T1000 (cell line): ENCODE measurements at places on chromosomes 2 and 18.

DNA sequence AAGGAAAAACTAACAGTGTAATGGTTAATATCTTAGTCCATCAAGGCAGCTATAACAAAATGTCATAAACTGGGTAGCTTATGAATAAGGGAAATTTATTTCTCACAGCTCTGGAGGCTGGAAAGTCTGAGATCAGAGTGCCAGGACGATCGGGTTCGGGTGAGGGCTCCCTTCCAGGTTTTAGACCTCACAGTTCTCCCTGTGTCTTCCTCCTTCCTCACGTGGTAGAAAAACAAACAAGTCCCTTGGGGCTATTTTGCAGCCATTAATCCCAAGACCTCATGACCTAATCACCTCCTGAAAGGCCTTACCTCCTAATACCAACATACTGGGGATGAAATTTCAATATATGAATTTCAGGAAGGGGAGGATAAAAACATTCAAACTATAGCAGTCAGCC, 455.9 kb downstream of the CNTNAP5 start:
- DNase-seq, result no peak

GRCh38 chr2:181760521-181760920, 80.2 kb upstream of the NEUROD1 start:
- DNase-seq, result no peak

DNA sequence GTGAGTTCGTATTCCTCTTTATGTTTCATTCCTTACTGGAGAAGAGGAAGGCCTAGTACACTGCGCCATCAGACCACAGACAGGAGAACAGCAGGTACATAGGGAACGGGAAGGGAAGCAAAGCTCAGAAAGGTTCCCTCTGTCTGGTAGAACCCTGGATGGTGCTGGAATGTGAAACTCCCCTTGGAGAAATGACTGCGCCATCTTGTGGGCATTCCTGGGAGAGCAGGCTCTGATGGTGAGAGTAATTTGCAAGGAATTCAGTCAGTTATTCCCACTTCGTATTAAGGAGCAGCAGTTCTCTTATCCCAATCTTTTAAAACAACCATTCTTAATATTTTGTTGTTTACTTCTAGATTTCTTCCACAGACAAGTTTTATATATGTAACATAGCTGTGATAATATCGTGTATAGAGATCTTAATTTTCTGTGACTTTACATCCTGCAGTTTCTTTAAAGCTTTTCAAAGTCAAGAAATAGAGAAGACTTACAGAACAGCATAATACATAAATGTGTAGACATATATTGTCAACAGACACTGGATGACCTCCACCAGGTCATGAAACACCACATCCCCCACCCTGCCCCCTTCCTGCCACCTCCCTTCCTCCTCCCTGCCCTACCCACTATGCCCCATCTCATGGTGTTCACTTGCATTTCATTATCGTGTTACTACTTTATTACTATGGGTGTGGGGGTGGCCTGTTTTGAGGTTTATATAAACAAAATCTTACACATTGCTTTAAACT, 83.9 kb downstream of the ARHGEF4 start:
- peak; percentile 50 for DNase-seq

- peak; percentile 53 for DNase-seq
Measured at GRCh38 chr2:84924173-84925106, 19.0 kb downstream of the TMSB10 start.

DNA sequence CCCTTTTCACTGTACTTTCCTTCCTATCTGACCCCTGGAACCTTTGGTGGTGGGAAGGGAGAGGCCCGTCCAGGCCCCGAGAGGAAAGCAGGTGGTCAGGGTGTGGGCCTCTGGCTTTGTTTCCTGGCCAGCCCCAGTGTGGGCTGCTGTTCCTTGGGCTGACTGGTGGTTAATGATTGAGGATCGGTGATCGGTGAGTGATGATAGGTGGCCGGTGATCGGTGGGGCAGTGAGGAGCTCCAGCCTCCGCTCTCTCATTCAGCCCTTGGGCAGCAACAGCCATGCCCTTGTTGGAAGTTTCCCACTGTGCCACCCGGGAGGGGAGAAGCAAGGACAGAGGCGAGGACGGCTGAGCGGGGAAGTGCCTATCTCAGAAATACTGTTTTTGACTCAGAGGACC, 7.3 kb downstream of the ACKR3 start:
- no peak for DNase-seq

DNA sequence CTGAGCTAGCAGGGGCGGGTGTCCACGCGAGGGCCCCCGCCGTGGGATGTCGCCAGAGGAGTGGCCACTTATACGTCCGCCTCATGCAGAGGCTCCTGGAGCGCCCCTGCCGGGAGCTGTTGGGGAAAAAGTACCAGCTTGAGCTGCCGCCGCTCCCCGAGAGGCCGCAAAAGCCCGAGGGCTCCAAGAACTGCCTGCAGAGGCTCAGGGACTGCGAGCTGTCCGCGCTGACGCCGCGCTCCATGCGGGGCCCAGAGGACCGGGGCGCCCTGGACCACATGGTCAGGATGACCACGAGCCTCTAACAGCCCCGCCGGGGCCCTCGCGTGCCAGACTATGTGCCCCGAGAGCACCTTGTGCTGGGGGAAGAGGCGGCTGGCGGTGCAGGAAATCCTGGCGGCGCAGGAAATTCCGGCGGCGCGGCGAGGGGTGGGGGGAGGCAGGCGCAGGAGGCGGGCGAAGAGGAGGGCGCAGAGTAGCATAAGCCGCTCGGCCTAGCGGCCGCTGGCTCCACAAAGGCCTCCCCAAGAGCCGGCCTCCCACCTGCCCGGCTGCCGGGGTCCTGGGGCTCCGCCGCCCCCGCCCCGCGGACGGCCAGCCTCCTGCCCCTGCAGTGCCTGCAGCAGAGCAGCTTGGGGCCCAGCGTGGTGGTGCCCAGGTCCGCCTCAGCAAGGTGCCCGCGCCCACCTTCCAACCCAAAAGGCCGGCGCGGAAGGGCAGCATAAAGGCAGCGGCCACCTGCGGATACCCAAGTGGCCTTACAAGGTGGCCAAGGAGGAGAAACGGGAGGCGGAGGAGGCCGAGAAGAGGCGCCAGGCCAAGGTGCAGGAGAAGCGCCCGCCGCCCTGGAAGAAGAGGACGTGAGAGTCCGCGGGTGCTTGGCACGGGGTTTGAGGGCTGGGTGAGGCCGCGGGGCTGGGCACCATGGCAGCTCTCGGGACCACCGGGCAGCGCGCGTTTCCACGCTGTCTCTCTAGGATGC, 42.1 kb upstream of the TRIM43B start:
- no peak for DNase-seq

DNA sequence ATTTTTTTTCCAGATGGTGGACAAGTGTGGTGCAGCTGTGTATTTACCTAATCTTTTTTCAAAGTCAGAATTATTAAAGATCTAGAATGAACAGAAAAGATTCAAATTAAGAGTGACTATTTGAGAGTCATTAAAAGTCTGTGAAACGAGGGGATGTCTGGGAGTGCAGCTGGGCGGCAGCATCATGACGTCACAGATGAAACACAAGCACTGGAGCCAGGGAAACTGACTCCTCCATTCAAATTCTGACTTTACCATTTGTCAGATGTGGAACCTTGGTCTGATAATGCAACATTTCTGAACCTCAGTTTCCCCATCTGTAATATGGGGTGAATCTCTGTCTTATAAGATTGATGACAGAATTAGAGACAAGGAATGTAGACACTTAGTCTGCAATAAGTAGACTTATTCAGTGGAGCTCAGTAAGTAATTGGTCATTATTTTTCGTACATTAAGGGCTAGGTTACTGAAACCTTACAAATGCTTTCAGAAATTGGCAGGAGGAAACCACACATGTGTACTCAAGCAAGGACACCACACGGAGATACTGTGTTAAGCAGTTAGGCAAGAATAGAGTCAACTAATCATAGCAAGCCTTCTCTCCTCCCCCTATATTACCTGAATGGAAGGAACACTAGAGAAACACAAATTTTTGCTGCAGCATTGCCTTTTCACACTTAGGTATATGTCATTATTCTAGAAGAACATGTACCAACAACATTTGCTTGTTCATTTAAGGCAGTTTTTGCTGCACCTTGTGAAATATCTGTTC, 27.8 kb upstream of the CXXC1 start:
- no peak for DNase-seq

DNA sequence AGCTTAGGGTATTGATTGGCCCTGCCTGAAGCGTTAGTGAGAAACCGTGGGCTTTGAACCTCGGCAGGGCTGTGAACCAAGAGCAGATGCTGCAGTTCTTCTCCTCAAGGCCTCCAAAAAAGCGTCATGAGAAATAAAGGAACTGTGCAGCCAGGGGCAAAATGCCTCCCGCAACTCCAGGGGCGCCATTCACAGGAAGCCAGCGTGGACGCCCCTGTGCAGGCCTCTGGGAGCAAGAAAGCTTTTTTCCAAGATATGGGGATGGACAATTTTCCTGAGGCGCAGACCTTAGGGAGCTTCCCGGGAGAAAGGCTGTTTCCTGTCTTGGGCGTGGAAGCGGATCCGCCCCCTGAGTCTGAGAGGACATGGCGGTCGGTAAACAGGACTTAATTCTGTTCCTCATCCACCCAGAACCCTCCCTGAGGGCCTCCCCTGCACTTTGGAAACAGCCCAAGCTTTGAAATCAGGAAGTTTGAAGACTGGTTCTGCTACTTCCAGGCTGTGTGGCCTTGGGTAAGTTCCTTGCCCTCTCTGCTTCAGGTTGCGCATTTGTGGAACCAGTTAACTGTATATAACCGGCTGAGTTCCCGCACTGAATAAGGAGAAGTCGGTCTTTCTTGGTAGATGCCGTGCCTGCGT, 29.6 kb upstream of the CABLES1 start:
- peak; percentile 1 for DNase-seq
